ENCODE measurements at places on chromosomes 13 and 19.

DNA sequence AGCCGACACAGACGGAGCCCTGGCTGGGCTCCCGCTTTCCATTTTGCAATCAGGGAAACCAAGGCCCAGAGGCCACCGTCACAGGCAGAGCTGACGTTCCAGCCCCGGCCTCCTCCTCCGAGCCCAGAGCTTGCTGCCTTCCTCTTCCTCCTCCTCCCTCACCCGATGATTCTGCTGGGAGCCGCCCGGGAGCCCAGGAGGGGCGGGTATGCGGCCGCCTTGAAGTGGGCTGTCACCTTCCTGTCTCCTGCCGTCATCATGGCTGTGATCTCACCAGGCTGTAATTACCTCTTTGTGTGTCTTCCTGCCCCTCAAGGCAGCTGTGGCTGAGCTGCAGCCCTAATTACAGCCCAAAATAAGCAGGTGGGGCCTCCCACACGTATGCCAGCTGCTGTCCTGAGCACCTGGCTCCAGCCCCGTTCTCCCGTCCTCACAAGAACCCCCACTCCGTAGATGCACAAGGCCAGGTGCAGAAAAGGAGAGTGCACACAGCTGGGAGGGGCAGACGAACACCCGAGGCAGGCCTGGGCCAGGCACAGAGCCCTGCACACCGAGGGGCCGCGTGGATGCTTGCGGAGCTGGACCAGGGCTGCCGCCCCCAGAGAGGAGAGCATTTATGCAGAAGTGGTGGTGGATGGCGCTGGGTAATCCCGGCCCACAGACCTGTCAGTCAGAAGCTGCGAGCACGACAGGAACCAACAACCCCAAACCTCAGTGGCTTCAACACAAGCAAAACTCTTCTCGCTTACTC is 4.0 kb downstream of the TPGS1 start:
- peak; percentile 74 for DNase-seq

DNA sequence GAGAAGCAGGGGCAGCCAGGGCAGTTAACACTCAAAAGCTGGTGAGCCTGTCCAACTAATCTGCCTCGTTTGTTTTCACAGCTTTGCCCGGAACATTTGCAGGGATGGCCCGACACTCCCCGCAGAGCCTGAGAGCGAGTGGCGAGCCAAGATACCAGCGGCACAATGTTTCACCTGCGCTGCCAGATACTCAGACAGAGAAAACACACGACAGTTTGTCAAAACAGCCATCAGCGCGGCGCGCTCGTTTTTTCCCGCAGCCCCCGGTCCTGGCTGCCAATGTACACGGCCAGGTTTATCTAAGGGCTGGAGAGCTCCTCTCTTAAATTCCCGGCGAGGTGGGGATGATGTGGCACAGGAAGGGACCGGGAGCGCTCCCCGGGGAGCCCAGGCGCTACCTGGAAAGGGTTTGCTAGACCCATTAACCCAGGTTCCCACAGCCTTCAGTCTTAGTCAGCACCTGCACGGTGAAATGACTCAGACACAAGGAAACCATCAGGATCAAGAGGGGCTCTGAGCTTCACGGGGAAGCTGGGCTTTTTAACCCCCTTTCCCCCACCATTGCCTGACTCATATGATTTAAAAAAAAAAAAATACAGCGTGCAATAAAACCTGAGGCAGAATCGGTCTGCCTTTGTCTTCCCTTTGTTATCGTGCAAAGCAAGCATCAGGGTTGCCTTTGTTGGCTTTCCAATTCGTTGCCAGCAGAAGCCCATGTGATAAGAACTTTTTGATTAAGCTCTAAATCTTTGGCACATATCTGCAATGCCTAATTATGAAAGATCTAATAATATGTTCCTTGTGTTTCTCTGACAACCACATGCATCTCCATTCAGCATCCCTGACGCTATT is 186.2 kb downstream of the EFNB2 start:
- DNase-seq = no peak

DNA sequence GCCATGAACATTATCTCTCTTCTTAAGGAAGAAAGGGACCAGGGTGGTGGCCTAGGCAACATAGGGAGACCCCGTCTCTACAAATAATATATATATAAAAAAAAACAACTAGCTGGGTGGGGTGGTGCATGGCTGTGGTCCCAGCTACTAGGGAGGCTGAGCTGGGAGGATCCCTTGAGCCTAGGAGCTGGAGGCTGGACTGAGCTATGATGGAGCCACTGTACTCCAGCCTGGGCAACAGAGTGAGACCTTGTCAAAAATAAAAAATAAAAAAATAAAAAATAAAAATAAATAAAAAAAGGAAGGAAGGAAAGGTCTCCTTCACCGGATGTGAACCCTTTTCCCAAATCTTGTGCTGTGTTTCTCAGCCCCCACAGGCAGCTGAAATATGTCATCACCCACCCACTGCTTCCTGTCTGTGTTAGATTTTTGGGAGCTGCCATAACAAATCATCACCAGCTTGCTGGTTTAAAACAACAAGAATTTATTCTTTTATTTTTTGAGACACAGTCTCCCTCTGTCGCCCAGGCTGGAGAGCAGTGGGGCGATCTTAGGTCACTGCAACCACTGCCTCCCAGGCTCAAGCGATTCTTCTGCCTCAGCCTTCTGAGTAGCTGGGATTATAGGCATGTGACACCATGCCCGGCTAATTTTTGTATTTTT is 9.5 kb upstream of the TSPAN16 start:
- peak; percentile 32 for DNase-seq

DNA sequence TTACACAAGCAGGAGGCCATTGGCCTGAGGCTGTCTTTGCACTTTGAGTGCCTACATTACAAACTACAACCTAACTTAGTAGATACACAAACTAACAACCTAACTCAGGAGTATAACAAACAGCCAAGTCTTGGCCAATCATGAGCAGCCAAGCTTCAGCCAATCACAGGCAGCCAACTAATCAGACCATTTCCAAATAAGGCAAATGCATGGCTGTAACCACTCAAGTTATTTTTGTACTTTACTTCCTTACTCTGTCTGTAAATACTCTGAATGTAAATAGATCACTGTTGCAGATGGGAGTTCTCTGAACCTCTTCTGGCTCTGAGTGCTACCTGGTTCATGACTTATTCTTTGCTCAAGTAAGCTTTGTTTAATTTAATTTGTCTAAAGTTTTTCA is 748.1 kb upstream of the SGCG start:
- DNase-seq = peak; percentile 28

DNA sequence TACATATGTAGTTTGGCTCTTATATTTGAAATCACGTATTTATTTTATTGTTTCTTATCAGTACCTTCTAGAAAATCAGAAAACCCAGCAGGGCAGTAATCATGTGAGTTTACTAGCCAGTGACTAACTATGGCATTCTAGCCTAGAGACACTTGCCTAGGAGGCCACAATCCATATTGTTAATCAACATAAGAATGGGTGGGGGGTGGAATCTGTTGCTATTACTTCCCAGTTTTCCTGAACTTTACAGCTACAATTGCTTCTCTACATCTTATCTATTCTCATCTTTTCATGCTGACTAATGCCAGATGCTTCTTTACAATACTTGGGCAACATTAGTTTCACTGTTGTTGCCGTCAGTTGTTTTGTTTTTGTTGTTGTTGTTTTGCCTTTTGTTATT is 18.7 kb upstream of the ATXN8OS start:
- DNase-seq = no peak

GRCh38 chr13:99704390-99704789 is 203.1 kb downstream of the TM9SF2 start:
- no peak for DNase-seq

GRCh38 chr13:98570929-98571372 is 6.0 kb downstream of the STK24 start:
- peak; percentile 71 for DNase-seq

GRCh38 chr13:48402325-48402932 is 10.5 kb downstream of the LPAR6 start:
- DNase-seq = no peak

DNA sequence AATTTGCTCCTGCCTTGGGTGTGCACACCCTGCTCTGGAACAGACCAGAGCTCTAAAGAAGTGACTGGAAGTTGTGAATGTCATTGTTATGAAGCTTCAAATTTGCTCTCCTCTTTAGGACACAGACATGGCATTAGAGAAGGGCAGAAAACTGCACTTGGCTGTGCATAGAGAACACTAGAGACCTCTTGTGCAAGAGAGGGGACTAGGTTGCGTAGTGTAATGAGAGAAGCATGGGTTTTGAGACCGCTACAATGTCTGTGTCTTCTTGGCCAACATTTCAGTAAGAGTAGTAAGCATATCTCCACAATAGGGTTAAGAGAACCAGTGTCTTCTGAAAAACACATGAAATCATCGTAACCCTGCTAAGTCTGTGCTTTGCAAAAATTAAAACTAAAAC is 423.3 kb downstream of the SPRY2 start:
- peak; percentile 14 for DNase-seq

DNA sequence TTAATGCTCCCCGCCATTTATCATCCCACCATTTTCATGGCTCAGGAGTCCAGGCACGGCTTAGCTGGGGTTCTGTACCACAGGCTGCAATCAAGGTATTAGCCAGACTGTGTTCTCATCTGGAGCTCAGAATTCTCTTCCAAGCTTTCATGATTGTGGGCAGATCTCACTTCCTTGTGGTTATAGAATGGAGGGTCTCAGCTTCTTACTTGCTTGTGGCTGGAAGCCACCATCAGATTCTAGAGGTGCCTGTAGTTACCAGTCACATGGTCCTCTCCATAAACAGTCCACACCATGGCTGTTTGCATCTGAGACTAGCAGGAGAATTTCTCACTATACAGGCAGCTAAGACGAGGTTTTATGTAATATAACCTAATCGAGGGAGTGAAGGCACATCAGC is 45.1 kb upstream of the SLC46A3 start:
- no peak for DNase-seq

GRCh38 chr13:96746886-96747285 is 247.4 kb downstream of the OXGR1 start:
- no peak for DNase-seq

GRCh38 chr13:73521290-73521624 is 462.5 kb downstream of the KLF5 start:
- DNase-seq = no peak

- no peak for DNase-seq
These were observed 27.7 kb downstream of the CRTC1 start for GRCh38 chr19:18710996-18711751.

GRCh38 chr19:15299568-15300409 is 32.5 kb downstream of the BRD4 start:
- DNase-seq = no peak

GRCh38 chr19:679418-680286 is 3.5 kb downstream of the FSTL3 start:
- peak; percentile 66 for DNase-seq

- no peak for DNase-seq
These were observed 32.9 kb downstream of the ZDHHC20 start for GRCh38 chr13:21426238-21426637.

GRCh38 chr19:55094456-55095259 is 19.0 kb downstream of the EPS8L1 start:
- no peak for DNase-seq

DNA sequence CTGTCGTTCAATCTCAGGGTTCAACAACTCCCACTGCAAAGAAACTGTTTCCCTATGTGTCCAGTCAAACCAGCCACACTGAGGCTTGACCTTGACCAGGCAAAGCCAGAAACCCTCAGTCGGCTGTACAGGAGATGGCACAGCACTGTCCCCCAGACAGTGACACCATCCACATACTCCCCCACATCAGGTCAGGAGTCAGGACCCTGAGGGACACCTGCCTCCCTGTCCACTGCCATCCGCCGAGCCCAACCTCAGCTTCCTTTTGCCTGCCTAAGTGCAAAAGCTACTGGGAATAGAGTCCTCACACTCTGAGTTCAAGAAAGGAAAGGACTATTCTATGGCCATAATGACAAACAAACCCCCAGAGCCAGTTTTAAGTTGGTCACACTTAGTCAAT is 66.8 kb downstream of the ATP7B start:
- DNase-seq = no peak

- no peak for DNase-seq
These were observed 342.7 kb upstream of the SGCG start for GRCh38 chr13:22837980-22838647.

DNA sequence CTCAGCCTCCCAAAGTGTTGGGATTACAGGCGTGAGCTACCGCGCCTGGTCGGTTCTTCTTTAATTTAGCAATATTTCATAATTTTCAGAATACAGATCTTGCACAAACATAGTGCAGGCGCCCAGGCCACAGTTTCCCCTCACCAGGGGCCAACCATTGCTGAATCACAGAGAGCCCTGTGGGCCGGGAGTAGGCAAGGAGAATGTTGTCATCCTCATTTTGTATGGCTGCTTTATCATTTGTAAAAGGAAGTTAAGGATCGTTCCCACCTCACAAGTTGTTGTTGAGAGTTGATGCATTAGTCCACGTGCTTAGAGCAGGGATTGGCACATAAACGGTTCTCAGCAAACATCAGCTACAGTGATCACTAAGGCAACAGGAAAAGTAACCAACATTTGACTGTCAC is 30.2 kb downstream of the MEIS3 start:
- peak; percentile 98 for DNase-seq

DNA sequence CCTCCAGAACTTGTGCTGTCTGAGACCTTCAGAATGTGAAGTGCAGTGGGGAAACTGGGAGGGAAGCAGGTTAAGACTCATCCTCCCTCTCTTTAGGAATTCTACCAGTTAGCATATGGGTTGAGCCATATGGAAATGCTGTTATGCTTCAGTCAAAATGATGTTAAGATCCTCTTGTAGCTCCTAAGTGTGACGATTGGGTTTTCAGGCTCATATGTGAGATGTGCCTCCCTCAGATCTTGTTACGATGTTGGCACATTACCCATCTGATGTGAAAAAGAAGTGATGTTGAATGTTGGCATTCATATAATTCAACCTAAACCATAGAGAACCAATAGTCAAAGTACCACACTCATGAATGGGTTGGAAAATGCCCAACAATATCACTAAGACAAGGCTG is 67.8 kb upstream of the IPO5 start:
- DNase-seq = no peak

DNA sequence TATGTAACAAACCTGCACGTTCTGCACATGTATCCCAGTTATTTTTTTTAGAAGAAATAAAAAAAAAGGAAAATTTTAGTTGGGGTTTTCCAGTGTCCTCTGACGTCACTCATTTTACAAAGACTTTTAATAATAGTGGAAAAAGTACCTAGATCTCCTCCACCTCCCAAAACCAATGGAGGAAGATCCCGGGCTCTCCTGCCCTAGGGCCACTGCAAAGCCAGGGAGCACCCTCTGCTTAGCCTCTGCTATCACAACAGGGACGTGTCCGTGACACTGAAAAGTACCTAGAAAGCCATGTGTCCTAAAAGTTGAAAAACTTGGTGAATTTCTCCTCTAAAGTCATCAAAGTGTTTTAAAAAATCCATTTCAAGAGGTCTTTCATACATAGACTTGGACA is 46.7 kb upstream of the IRS2 start:
- DNase-seq = no peak

- no peak for DNase-seq
These were observed 45.7 kb upstream of the FLT1 start for GRCh38 chr13:28540612-28541011.
